Thymus (tissue), 14 donors: ENCODE measurements at places on chromosomes 5 and 9.

GRCh38 chr5:52727020-52727419, 60.7 kb upstream of the ITGA1 start:
- DNase-seq: no peak

DNA sequence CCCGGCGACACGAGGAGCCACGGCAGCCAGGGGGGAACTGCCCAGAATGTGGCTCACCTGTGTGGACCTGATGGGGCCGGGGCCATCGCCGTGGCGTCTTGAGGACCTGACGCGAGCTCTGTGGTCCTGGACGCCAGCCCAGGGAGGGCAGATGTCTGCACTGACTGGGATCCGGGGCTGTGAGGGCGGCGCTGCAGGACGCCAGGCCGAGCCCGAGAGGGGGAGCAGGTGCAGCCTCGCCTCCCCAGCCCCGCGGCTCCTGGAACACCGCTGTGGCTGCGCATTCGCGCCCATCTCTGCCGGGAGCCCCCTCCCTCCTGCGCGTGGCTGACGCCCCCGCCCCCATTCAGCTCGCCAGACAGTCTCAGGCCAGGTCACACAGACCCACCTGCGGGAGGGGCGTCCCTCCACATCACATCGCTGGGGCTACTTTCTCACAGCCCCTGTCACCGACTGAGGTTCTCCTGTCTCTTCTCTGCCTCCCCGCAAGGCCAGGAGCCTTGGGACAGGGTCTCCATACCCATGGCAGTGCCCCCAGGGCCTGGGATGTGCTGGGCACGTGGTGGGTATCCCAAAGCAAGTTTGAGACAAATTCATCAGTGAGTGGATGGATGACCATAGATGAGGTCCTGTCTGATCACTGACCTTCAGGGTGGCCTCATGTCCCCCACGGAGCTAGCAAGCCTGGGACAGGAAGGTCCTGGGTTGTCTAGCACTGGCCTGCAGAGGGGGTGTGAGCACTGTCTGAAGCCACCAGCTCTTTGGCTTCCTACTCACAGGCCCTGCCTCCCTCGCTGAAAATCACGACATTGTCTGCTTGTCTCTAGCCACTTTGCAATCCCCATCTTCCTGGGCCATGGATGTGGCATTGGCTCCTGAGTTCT, 47.3 kb downstream of the RASGEF1C start:
- no peak for DNase-seq

GRCh38 chr9:134644725-134645606, 3.4 kb downstream of the COL5A1 start:
- peak; percentile 34 for DNase-seq

DNA sequence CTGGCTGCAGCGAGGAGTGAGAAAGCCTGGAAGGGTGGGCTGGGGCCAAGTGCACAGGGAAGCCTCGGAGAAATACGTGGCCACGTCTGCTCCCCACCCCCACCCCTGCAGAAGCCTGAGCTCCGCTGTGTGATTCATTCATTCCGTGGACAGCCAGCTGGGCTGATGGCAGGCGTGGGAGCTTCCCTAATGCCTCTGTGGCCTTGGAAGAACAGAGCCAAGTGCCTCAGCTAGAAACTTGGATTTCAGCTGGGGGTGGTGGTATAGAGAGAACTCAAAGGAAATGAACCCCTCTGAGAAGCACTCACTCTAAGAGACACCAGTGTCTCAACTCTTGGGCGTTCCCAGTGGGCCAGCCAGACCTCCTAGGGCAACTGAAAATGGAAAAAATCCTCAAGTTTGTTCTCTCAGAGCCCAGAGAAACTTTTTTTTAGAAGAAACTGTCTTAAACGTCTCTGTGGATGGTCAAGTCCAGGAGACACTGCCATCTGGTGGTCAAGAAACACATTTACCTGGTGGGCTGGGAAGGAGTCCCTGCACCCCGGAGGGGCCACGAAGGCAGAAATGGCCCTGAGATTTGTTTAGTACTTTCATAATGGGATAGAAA, 18.0 kb downstream of the ATOX1 start:
- no peak for DNase-seq

GRCh38 chr5:72210888-72211678, 103.8 kb downstream of the MAP1B start:
- DNase-seq: no peak

DNA sequence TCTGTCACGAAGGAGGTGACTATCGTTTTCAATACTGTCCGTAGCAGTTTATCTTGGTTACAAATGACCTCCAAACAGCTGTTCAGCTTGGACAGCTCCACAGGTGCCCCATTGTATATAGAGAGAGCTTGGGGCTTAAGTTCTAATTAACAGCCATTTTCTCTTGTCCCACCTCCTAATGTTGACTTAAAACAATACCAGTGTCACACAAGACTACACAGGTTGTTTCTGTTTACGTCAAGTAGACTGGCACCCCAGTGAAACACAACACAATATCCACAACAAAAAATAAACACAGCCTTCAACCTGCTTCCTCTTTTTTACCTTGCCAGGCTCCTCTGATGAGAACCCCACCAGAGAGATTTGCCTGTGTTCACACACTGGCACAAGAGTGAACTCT, 39.8 kb upstream of the TLE1 start:
- DNase-seq: no peak

- DNase-seq: no peak
These were observed 555.5 kb downstream of the CDH9 start for GRCh38 chr5:26482810-26483375.

DNA sequence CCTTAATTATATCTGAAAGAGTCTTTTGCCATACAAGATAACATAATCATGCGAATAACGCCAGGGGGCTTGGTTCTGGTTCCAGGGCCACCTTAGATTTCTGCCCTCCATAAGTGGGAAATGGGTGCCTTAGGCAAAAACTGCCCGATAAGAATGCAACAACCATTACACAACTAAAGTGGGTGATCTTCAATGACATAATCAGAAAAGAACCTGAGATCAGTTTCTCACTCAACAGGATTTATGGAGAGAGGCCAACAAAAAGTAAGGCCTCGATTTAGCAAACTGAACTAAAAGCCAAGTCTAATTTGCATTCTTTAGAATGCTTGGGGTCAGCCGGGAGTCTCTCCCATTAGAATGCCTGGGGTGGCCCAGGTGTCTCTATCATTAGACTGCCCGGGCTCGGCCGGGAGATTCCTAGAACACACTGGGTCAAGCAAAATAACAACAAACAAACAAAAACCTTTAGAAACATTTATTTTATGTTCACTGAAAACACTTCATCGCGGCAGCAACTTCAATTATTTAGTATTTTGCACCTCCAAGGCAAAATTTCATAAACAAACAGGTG, 194.8 kb downstream of the AUH start:
- DNase-seq: no peak

- DNase-seq: no peak
These were observed 821.5 kb downstream of the EFNA5 start for GRCh38 chr5:106849266-106849665.

GRCh38 chr9:93235300-93235960, 51.5 kb downstream of the WNK2 start:
- no peak for DNase-seq

- no peak for DNase-seq
These were observed 240.6 kb upstream of the MAP3K1 start for GRCh38 chr5:56574778-56575177.

- no peak for DNase-seq
These were observed 258.6 kb downstream of the ASTN2 start for GRCh38 chr9:117156144-117156688.

- no peak for DNase-seq
These were observed 7.7 kb upstream of the NKX2-5 start for GRCh38 chr5:173242675-173243121.

DNA sequence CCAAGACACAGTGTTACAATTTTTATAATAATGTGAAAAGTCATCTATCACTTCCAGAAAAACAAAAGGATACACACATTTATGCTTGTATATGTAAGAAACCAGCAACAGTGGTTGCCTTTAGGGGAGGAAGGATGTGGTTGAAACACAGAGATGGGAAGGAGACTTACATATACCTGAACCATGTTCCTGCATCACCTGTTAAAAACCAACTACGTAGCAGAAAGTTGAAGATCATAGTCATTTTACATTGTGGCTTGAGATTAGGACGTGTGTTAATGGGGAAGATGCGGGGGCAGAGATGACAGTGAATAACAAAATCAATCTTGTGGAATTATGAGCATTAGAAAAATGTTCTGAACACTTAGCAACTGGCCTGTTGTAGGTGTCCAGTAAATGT, 307.3 kb downstream of the MLLT3 start:
- peak; percentile 24 for DNase-seq

DNA sequence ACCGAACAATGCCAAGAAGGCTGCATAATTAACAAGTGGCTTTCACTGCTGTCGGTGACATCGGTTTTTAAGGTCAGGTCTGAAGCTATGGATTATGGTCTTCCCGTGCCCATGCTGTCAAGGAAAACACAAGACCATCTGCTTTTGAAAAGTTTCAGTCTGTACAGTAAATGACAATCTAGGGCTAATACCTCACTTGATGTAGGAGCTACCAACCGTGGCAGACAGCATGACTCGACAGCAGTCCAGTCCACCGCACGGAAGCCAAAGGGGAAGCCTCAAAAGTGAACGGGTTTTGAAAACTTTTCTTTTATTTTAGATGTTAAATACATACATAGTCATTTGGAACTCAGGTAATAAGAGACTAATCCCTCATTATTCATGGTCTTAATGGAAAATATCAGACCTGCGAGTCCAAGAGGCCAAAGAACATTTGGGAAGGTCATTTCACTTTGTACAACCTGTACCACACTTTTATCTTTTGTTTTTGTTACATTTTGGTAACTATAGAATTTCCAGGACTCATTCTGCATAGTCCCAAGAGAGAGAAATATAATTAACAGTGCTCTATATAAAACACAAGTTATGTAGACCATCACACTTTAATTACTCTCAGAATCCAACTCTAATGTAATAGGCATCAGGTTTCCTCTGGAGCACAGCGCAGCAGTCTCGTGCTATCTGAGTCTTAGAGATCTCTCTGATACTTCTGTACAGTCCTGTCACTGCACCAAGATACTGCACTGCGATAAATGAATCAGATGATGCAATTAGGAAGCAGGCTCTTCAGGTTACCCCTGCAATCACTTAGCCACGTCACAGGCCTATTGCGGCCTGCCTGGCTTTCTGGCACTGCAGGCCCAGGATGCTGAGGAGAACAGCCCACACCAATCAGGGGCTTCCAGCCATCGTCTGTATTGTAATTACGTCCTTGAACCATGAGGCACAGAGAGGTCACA, 184.9 kb downstream of the FANCC start:
- no peak for DNase-seq

- no peak for DNase-seq
These were observed 74.7 kb downstream of the WWC1 start for GRCh38 chr5:168366116-168366515.

- DNase-seq: no peak
These were observed 215.8 kb downstream of the LRRC70 start for GRCh38 chr5:62794456-62794855.

GRCh38 chr9:29332789-29333188, 1759.5 kb upstream of the C9orf72 start:
- no peak for DNase-seq

DNA sequence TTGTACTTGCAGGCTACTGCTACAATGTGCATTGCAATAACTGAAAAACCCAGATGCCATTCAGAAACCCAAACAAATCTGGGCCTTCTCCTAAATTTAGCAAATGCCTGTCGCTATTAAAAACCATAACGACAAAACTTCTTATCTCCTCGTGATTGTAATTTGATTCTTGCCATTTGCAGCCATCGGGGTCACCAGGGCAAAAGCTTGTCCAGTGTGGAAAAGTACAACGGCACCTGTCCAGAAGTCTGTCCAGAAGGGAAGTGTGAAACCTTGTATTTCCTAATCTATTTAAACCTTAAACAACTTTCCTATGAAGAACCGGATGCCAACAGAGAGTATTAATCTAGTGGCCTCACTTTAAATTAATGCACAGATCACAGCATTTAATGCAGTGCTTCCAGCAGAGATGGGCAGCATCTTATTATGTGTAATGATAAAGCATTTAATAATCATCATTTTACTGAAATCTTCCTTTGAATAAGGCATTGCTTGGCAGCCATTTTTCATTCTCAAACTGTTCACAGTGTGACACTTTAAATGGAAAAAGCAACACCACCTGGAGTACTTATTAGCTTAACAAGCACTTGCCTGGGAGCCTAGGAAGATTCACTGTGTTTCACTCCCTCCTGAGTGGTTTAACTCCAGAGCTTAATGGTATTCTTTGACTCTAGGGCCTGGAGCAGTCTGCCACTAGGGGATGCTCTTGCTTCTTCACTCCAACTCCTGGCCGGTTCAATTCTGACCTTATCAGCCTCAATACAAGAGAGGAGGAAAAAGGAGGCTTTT, 4.9 kb upstream of the C7 start:
- peak; percentile 14 for DNase-seq

DNA sequence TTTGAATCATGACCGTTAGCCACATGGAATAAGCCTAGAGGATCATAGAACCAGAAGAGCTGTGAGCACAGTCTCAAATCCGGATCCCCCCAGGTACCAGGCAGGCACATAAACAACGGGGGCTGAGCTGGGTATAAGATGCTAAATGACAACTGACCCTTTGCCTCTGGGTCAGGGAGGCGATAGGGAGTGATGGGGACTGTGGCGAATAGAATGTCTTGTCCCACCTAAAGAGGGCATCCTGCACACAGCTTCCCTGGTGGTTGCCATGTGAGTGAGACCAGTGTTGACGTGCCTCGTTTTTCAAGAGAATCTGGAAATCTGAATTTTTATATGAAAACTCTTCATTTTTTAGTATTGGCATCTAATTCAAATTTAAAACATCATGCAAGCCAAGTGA, 33.6 kb downstream of the SLC6A7 start:
- DNase-seq: no peak

DNA sequence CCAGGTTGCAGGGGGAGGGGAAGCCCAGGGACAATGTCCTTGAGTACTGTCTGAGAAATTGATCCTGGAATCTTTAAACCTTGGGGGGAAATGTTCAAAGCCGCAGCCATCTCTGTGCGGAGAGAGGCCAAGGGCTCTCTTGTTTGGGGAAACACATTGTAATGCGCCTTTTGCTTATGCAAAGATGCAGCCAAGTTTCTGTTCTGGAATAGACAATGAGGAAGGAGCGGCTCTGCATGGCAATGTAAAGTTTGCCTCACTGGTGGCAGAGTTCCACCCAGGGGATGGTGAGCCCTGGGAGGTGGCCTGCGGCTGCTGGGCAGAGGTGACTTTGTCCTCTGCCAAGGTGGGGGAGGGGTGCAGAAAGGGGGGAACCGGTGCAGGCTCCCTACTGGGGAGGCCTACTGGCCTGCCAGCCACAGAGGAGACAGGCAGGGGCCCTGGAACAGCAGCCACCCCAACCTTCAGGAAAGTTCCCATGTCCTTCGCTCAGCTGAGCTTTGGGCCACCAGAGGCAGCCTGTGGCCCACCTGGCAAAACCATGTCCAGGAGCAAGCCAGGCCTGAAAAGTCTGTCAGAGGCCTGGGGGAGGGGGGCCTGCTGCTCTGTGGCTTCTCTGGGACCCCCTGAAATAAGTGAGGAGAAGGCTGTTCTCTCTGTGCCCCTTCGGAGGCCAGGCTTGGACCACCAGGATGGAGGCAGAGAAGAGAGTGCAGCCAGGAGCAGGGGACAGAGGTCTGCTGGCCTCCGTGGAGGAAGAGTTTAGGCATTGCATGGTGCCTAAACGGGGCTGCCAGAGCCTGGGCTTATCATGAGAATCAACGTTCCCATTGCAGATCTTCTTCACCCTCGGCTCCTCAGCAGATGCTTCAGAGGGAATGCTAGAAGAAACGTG, 127.8 kb downstream of the ZNF354C start:
- no peak for DNase-seq
